ENCODE measurements at places on chromosomes 2 and 18.

- DNase-seq = no peak
Measured at GRCh38 chr18:45656194-45656770, 41.0 kb downstream of the SLC14A2 start.

GRCh38 chr18:7668392-7668791, 101.3 kb downstream of the PTPRM start:
- DNase-seq = no peak

DNA sequence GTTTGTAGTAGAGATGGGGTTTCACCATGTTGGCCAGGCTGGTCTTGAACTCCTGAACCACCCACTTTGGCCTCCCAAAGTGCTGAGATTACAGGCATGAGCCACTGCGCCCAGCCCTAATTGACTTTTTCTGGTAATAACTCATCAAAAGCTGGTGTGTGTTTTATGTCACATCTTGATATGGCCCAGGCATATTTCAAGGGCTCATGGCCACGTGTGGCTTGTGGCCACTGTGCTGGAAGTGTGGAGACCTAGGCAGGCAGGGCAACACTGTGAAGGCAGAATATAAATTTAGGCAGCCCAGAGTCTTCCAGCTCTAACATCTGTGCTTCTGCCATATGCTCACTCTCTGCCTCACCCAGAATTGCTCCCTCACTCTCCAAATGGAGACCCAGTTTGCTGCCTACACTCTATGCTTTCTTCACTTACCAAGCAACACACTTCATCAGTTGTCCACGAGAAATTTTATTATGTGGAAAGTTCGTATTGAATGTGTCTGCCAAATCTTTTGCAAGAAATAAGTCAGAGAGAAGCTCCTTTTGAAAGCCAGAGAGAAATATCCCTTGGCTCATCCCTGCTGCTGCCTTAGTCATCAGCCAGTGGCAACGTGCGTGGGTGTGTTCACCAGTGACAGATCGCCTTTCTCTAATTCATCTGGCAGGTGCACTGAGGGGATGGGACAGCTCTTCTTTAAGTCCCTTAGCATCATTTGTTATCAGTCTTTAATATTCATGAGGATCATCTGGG, 129.4 kb upstream of the CXCR4 start:
- no peak for DNase-seq

- DNase-seq = no peak
Measured at GRCh38 chr18:78136986-78137385, 842.6 kb upstream of the SALL3 start.

Measured in SW 1271 (cell line).